ENCODE measurements at places on chromosomes 1 and 21.

DNA sequence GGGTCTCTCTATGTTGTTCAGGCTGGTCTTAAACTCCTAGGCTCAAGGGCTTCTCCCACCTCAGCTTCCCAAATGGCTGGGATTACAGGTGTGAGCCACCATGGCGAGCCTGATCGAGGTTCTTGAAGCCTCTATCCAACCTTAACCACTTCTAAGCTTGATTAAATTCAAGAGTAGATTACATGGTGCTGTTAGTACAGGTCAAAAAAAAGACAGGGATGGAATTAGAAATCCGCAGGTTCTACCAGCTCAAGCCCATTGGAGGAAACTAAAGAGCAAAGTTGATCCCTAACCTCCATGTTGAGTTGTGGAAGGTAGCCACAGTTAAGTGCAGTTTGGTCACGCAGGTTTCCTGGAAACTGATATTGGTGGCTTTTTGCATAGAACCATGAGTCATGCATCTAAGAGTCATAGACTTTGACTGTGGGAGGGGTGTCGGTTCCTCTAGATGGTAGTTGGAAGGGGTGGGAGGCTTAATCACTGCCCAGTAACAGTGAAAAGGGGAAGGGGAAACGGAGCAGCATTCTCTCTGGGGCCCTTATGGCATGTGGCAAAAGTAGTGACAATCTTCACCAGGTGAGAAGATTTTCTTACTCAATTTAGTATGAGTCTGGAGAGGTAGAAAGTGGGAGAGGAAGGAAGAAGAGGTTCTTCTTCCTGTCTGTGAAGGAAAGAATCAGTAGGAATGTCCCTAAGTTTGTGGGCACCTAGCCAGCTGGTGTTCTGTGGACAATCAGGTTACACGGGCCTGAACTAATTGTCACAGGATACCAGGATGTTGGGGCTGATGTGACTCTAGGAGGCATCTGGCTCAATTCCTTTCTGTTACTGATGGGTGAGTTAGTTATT lies 7.0 kb downstream of the CD53 start:
- DNase-seq: peak; percentile 55

DNA sequence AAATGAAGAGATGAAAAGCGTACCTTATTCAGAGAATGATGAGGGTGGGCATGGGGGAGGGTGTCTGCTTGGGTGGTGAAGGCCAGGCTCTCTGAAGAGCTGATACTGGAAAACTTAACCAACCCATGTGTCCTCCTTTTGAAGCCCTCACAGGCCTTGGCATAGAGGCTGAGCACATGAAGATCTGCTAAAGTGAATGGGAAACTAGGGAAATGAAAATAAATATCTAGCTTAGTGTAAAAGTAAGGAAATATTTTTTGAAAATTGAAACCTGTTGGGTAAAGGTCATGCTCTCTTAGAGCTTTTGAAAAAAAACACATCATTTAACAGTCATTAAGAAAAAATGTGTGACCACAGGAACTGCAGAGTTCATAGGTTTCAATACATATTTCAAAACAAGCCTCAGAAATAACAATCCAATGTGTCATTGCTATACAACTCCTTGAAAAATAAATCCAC lies 40.5 kb upstream of the RALGPS2 start:
- DNase-seq: no peak

GRCh38 chr1:150076066-150076465 lies 8.5 kb downstream of the VPS45 start:
- DNase-seq: no peak

GRCh38 chr1:2990376-2991115 lies 30.7 kb upstream of the ACTRT2 start:
- DNase-seq: no peak

DNA sequence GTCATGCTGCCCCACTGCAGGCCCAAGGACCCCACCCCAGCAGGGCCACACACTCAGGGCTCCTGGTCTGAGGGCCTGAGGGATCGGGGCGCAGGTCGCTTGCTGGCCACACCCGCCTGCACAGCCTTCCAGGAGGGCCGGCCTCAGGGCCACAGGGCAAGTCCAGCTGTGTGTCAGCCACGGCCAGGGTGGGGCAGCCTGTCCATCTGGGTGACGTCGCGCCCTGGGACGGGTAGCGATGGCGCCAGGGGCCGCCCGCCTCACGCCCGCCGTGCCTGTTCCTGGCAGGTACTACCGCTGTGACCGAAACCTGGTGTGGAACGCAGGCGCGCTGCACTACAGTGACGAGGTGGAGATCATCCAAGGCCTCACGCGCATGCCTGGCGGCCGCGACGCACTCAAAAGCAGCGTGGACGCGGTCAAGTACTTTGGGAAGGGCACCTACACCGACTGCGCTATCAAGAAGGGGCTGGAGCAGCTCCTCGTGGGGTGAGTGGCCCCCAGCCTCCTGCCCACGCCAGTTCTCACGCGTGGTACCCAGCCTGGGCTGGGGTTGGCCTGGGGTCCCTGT lies 2.5 kb downstream of the COL6A1 start:
- no peak for DNase-seq

- no peak for DNase-seq
Measured at GRCh38 chr1:17966341-17966740, 141.3 kb upstream of the IGSF21 start.

- peak; percentile 47 for DNase-seq
Measured at GRCh38 chr1:54791880-54792522, 9.1 kb downstream of the TTC22 start.

- no peak for DNase-seq
Measured at GRCh38 chr1:5681654-5682053, 310.6 kb downstream of the NPHP4 start.

- no peak for DNase-seq
Measured at GRCh38 chr21:15289896-15290841, 225.4 kb upstream of the NRIP1 start.

- DNase-seq: no peak
Measured at GRCh38 chr1:63004868-63005267, 220.9 kb downstream of the ATG4C start.

DNA sequence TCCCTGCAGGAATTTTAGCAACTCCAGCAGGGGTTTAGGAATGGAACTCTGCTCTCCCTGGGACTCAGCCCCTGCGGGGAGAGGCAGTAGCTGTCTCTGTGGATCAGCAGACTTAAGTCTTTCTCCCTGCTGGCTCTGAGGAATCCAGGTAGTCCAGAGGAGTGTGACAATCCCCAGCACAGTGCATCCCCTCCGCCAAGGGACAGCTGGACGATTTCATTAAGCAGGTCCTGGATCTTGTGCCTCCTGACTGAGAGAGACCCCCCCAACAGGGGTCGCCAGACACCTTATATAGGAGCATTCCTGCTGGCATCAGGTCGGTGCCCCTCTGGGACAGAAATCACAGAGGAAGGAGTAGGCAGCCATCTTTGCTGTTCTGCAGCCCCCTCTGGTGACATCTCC lies 30.6 kb downstream of the AKT3 start:
- DNase-seq: no peak

- no peak for DNase-seq
Measured at GRCh38 chr1:40764981-40765380, 18.6 kb upstream of the KCNQ4 start.

GRCh38 chr1:51252366-51252765 lies 16.3 kb downstream of the RNF11 start:
- no peak for DNase-seq

- no peak for DNase-seq
Measured at GRCh38 chr1:163035446-163036249, 33.5 kb upstream of the RGS4 start.

- DNase-seq: no peak
Measured at GRCh38 chr21:35217504-35218060, 168.5 kb upstream of the RUNX1 start.

DNA sequence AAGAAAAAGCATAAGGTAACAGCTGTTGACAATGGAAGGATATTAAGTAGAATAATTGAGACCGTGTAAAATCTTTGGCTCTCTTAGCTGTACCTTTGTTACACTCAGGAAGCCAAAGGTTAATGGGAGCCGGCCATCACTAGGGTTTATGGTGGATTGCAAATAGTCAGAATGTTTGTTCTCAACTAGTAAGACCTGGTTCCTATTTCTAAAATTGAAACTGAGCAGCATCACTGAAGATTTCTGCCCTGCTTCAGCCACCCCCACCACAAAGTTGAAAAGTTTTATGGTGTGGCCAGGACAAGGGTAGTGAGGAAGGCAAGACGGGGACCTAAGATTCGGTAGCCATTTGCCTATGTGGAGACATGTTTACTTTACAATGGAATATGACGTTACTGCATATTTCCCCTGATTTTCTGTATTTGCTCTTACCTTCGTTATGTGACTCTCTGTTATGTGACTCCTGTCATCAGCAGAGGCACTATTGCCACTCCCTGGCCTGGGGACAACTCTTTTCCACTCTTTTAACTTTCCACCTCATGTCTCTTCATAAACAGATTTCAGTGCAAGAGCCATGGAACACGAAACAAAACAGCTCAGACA lies 41.4 kb upstream of the KIF1B start:
- DNase-seq: no peak

GRCh38 chr1:166814611-166815010 lies 24.7 kb upstream of the POGK start:
- DNase-seq: no peak

DNA sequence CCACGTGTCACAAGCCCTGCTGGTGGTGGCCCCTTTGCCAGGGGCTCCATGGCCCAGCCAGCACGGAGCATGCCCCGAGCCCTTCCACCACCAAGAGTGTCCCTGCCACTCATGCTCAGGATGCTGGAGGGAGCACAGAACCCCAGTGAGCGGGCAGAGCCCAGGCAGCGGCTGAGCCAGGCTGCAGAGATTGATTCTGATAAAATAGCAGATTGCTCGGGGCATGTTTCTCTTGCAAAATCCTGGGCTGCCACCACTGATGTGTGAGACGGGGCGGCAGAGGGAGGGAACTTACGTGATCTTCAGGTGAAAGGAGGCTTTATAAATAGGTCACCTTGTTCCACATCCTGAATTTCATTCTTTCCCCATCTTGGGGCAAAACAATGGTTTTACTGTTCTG lies 53.2 kb downstream of the SPSB1 start:
- no peak for DNase-seq

DNA sequence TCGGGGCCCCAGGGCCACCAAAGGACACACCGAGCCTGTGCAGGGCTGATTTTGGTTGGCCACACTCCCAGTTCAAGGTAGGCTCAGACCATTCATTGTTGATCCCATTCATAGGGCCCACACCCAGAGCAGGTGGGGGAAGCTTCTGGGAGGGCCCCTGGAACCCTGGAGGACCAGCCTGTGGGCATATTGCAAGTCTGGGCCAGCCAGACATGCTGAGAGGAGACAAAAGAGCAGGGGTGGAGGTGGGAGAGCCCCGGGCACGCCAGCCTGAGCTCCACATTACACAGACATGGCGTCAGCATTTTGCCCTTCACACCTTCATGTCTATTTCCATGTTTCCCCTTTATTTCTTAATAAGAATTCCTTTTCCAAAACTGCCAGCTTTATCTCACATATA lies 25.7 kb downstream of the PMVK start:
- no peak for DNase-seq

DNA sequence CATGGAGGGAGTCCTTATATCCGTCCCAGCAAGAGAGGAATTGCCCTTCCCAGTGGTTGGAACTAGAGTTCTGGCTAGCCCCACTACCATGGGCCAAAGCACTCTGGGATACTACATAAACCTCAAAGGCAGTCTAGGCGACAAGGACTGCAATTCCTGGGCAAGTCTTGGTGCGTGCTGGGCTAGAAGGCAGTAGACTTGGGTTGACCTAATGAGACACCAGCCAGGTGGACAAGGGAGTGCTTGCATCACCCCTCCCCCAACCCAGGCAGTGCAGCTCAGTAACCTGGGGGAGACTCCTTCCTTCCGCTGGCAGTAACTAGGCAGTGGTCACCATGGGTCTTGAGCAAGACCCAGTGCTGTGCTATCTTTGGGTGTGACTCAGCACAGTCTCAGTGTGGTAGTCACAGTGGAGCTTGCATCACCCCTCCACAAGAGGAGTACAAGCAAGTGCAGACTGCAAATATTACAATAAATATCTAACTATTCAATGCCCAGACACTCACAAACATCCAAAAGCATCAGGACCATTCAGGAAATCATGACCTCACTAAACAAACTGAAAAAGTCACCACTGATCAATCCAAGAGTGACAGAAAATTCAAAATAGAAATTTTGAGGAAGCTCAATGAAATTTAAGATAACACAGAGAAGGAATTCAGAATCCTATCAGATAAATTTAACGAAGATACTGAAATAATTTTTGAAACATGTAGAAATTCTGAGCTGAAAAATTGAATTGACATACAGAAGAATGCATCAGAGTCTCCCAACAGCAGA lies 84.7 kb upstream of the LYPLAL1 start:
- peak; percentile 90 for DNase-seq

- DNase-seq: peak; percentile 22
Measured at GRCh38 chr1:223827193-223827663, 18.5 kb downstream of the TP53BP2 start.

- no peak for DNase-seq
Measured at GRCh38 chr1:203040513-203041275, 14.4 kb downstream of the PPFIA4 start.
